ENCODE measurements at places on chromosomes 7 and 10.

DNA sequence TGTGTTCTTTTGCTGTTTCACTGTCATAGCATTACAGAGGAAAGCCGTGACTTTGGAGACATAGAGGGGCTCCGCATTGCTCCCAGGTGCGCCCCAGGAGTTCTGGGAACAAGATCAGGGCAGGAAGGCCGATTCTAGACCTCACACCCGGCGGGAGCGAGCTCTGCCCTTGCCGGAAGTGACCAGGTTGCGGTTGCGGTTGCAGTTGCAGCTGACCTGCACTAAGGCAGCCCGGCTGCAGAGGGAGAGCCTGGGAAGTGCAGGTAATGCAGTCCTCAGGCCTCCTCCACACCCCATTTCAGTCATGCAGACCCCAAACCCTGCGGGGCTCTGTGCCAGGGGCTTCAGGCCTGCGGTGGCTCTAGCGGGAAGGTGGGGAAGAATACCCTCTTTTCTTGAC, 130.0 kb upstream of the LANCL2 start:
- no peak for DNase-seq

- DNase-seq = peak; percentile 57
Measured at GRCh38 chr10:117536072-117536865, 6.3 kb upstream of the EMX2 start.

- DNase-seq = no peak
Measured at GRCh38 chr10:27356738-27357137, 116.1 kb upstream of the ACBD5 start.

DNA sequence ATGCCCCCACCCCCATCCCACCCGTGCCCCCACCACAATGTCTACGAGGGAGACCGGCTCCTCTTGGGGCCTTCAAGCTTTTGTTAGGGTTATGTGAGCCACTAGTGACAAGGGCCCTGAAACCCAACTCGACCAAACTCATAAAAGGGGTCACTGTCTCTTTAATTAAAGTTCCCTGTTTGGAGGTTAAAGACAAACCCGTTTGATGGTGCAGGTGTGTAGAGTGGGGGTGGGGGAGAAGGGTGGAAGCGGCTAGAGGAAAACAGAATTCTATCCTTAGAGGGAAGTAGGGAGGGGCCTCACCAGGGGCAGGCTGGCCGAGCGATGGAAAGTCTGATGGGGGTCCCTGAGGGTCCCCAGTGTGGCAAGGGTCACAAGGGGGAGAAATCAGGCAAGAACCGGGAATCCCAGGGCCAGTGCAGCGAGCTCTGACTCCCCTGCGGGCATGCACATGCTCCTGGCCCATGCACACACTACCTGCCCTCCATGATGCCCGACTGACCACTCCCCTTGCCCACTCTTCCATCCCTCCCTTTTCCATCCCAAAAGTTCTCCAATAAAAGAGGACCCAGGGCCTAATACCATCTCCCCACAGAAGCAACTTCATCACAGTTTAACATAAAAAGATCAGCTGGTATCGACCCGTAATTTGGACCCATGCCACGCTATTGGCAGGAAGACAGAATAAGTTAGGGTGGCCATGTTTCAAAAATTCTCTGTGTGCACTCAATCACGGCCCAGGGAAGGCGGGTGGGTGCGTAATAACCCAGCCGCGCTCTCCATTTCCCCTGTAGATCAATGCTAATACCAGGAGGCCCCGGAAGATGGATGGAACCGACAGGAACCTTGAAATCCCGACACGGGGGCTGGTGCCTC, 35.9 kb upstream of the SLF2 start:
- no peak for DNase-seq

DNA sequence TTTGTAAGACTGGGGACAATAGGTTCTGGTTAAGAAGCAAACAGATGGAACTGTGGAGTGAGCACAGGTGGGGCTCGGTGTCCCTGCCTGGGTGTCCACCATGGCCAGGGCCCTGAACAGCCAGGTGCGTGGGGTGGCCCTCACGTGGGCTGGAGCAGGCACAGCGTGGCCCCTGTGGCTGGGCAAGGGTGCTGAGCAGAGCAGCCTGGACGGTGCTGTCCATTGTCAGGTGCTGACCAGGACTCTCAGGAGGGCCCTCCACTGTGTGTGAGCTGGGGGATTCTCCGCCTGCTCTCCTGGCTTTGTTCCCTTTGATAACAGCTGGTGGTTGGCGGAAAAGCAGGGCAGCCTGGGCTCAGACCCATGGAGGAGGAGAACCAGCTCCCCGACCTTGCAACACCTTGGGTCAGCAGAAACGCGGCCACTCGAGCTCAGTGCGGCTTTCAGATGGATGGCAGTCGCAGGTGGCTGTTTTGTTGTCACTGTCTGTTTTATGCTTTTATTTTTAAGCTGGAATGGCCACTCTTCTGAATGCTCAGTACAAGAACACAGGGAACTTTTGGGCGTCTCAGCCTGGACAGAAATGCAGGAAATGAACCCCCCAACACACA, 273.9 kb upstream of the ADARB2 start:
- peak; percentile 61 for DNase-seq

- no peak for DNase-seq
Measured at GRCh38 chr7:92002720-92003119, 62.1 kb downstream of the AKAP9 start.

Measured in neural progenitor cell (in vitro differentiated cells).